ENCODE measurements at places on chromosomes 2 and 18.

DNA sequence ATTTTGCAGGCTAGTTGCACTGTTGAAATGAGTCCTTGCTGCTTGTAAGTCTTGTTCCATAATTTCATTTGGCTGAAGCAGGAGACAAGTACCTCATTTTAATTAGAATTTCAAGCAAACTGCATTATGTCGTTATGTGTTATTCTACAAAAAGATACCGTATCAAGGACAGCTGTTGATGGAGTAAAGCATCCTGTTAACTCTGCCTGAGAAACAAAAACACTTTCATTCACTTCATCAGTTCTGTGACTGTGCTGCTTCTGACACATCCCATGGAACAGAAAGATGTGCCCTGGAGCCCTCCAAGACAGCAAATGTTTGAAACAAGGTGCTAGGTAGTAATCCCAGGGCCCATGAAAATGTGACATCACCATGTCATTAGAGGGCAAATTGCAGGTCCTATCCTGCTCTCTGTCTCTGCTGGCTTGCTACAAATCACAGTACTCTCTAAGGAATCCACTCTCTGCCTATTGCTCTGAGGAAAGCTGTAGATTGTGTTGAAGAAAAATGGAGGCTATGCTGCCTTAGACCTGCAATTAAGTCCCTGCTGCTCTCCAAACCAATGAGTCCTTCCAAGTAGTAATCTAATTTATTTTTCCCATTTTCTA lies 209.7 kb upstream of the PARD3B start:
- DNase-seq: no peak

DNA sequence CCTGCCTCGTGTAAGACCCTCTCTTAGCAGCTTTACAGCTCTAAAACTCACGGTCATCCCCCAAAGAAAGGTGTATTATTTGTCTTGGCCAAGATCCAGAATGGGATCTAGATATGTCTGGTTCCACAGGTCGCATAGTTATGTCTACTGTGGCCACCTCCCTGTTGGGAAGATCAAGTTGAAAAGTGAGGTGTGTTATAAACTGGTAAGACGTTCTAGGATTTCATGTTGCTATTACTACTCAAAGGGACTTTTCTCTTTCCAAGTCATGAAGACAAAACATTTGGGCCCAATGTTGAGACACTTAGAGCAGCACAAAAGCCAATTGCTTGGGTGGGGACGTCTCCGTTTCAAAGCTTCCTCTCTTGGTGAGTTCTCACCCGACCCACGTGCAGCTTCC lies 766.0 kb downstream of the RNF144A start:
- DNase-seq: no peak

GRCh38 chr2:105519516-105519915 lies 120.7 kb upstream of the FHL2 start:
- DNase-seq: no peak

DNA sequence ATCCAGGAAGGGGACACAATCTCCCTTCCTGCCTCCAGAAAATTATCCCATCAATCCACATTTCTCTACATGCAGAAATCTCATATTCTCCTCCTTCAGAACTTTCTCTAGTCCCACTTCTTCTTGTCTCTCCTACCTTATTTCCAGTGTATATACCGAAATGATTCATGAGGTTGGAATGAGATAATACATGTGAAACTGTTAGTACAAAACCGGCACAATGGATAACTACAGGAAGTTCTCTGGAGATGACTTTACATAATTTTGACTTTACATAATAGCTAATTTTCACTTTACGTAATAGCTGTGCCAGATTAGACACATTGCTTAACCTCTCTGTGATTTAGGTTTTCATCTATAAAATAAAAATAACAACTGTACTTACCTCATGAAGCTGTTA lies 801.3 kb downstream of the ERBB4 start:
- no peak for DNase-seq

GRCh38 chr2:118059919-118060478 lies 28.3 kb upstream of the INSIG2 start:
- DNase-seq: no peak

DNA sequence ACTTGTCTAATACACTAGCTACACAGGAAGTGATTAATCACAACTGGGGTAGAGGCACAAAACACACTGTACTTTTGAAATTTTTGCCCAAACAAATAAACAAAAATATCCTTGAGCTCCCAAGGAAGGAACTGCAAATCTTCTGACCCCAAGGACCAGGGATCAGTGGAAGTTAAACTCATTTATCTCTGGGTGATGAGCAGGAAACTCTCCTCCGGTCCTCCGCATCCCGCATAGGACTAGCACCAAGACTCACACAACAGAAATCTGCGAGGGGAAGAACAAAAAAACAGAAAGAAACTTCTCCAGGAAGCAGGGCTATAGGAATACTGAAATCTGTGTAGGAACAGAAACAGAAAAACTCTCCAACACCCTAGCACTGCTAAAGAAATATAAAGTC lies 650.3 kb downstream of the DCDC2C start:
- DNase-seq: no peak

DNA sequence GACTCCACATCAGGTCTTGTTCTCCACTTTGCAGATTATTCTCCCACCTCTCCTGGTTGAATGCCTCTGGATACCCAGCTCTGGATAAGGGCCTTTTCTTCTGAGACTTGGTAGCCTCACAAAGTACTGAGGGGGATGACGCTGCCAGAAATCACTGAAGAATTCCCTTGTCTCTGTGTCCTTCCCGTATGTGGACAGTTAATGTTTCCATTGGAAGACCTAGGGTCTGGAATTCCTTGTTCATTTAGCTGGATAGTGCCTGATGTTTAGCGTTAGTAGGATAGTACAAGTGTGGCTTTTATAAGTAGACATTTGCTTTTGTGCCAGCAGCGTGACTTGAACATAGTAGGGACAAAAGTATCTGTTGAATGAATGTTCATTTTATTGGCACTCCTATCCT lies 76.9 kb downstream of the CLHC1 start:
- no peak for DNase-seq

DNA sequence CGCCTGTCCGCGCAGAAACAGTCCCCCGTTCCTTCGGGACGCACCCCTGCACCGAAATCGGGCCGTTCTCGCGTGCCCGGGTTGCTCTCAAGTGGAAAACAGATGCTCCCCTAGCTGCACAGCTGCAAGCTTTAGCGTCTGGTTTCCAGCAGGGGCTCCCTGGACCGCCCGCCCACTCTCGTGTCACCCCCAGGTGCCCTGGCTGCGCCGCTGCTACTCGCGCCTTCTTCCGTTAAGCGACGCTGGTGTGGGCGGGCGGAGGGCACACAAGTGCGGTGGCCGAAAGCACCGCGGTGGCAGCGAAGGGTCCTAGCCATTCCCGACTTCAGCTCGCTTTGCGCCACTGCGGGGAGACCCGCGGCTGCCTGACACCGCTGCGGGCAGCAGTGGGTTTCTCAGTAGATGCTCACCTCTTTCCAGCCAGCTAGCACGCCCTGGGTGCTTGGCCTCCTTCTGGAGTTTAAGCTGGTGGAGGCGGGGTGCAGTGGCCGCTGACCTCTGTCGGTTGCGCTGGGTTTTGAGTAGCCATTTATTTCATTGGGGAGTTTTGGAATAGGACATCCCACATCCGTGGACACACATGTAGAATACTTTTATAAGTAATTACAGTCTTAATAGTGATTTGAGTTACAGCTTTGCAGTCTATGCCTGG lies 806 bp downstream of the ZNF407 start:
- DNase-seq: peak; percentile 47

- no peak for DNase-seq
Observed at GRCh38 chr2:237390235-237390634, 23.7 kb downstream of the COL6A3 start.

DNA sequence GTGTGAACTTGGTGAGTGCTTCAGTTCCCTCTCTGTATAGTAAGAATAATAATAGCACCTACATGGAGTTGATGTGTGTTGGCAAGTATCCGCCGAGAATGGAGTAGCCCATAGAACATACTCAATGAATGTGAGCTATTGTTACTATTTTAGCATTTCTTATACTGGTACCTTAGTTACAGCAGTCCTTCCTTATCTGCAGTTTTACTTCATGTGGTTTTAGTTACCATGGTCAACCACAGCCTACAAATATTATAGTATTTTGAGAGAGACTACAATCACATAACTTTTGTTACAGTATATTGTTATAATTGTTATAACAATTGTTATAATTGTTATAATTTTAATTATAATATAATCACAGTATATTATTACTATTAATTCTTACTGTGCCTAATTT lies 152.5 kb upstream of the RASGRP3 start:
- no peak for DNase-seq

DNA sequence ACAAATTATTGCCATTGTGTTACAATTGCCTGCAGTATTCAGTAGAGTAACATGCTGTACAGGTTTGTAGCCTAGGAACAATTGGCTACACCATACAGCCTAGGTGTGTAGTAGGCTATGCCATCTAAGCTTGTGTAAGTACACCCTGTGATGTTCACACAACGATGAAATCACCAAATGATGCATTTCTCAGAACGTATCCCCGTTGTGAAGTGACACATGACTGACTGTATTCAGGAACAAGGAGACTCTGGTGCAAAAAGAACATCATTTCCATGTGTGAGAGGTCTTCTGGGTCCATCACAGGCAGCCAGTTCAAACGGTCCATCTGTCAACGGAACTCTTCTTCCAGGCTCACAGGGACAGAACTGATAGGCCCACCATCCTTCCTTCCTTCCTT lies 263.7 kb downstream of the ANAPC1 start:
- DNase-seq: no peak

DNA sequence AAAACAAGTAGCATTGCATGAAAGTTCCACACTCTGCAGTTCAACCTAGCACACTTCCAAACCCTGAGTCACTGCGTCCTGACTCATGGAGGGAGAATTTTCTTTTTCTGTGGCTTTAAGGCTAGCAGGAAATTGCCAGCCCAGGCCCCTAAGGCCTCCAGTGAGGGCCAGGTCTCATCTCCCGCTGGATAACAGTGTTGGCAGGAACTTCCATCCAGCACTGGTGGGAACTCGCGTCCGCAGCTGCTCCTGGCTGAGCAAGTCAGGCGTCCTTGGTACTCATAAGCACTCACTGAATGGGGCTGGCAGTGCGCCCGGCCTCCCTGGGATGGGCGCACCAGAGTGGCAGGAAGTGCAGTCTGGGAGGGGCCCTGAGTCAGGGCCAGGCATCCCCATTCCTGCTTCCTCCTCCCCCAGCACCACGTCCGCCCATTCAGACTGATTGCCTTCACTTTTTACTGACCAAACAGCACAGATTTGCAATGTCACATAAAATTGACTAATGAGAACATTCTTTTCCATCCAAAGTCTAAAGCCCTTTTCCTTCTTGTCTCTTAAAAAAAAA lies 14.3 kb downstream of the MALL start:
- no peak for DNase-seq

DNA sequence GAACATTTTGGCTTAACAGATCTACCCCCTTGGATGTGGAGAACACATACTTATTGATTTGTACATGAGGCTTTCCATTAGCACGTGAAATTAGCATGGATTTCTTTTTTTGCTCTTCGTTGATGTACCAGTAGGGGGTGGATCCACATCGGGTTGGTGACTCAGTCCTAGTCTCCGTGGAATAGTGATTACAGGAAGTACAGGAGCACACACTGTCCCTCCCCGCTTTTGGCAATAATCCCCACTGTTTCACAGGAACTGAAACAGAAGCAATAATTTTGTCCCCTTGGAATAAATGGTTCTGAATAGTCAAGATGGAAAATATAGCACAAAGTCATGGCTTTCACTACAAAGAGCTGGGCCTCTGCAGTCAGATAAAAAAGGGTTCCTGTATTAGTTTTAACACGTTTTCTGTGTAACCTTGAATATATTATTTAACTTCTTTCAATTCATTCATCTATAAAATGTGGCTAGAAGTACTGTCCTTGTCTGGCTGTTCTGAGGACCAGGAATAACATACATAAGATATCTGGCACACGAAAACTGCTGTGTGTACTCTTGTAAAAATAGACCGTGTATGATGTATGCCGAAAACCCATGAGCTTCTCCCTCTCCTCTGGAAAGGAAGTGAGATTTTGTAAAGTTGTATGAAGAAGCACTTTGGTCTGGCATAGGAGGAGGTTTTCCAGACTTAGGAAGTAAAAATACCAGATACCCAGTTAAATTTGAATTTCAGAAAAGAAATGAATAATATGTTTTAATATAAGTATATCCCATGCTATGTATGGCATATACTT lies 229.2 kb downstream of the GALR1 start:
- no peak for DNase-seq
